ENCODE measurements at places on chromosomes 13 and 19. TPM values are rescaled to one million over a fixed set of nuclear protein-coding genes. Genes with fewer than 3 reads are reported as not detected.
A peak's percentile ranks its signal among the peaks of the same experiment; 100 is the strongest.

The ZNF780B gene
- 18.6 TPM for total RNA-seq

The NLRP4 gene
- total RNA-seq, result 15.4 TPM

The MTIF3 gene
- total RNA-seq, result 141 TPM

DNA sequence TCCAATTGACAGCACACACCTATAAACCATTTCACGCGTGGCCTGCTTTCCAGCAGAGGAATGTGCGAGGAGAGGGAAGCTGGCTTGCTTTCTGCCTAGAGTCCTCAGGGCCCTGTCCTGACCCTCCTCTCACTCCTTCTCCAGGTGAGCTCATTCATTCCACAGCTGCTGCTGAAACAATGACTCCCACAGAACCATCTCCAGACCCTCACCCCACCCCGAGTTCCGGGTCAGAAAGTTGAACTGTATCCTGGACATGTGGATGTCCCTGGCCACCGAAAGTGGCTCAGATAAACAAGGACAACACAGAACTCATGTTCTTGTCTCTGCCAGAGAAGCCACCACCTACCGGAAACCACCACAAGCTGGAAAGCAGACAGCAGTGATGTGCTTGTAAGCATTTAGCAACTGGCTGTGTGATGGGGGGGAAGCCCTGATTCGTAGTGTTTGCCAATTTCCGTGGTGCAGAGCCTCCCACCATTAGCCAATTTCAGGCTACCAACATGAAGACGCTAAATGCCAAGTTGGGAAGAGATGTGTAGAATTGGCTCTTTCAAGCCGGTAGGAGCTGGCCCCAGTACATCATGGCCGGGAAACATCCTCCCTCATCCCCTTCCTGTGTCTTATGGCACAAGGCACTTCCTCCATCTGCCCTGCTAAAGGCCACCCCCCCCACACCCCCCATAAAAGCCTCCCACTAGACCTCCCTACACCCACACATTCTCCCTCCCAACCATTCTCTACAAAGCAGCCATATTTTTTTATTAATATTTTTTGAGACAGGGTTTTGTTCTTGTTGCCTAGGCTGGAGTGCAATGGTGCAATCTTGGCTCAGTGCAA, 5.0 kb downstream of the SYCE2 start:
- H3K36me3 ChIP-seq, result no peaks in the 10 kb centered on the region
- no peaks in the 10 kb centered on the region for H3K27me3 ChIP-seq
- peak overlapping the region; percentile 74 for H3K27ac ChIP-seq

GRCh38 chr19:49543032-49543431, 15.2 kb downstream of the RCN3 start:
- DNase-seq, result no peak
- H3K36me3 ChIP-seq, result no peaks in the 10 kb centered on the region
- H3K27me3 ChIP-seq, result no peaks in the 10 kb centered on the region
- H3K4me3 ChIP-seq, result no peak overlapping the region

GRCh38 chr13:23392925-23393645, 40.4 kb downstream of the SACS start:
- H3K27ac ChIP-seq, result no peak overlapping the region
- H3K4me3 ChIP-seq, result no peak overlapping the region
- no peak for DNase-seq

GRCh38 chr19:16019691-16020448, 56.4 kb upstream of the TPM4 start:
- no peaks in the 10 kb centered on the region for H3K27me3 ChIP-seq
- no peaks in the 10 kb centered on the region for H3K36me3 ChIP-seq
- no peak overlapping the region for H3K27ac ChIP-seq
- H3K4me1 ChIP-seq, result no peaks in the 10 kb centered on the region

DNA sequence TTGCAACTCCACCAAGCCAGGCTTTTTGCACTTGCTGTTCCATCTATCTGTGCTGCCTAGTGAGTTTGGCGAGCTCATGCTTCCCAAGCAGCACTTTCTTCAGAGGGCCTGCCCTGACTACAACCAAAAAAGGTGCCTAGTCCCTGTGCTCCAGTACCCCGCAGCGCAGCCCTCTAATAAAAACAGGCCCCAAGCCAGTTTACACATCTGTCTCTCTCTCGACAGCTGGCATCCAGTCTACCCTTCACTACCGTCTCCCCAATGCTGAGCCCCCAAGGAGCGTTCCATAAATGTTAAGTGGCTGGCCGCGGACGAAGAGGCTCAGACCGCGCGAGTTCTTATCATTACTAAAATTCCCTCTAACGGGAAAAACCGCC, 512 bp downstream of the MED4 start:
- H3K27me3 ChIP-seq, result no peaks in the 10 kb centered on the region
- H3K4me1 ChIP-seq, result peaks cover 6% of the 10 kb centered on the region
- H3K27ac ChIP-seq, result peak overlapping the region; percentile 83
- no peaks in the 10 kb centered on the region for H3K36me3 ChIP-seq

DNA sequence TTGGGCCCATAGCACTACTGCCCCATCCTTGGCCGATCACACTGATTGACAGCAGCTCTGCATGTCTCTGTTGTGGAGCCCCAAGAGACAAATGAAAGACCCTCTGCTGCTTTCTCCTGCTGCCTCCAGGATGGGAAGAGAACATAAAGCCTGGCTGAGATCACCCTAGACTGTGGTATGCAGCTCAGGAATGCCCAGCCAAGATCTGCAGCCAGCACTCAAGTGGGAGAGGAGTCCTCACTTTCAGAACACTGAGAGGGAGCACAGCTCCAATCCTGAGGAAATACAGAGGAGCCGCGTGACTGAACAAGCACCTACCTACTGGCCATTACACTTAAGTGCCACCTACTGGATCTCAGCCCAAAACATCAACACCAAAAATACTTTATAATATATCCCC, 203.0 kb downstream of the POSTN start:
- H3K27ac ChIP-seq, result no peak overlapping the region
- H3K4me3 ChIP-seq, result no peak overlapping the region
- no peaks in the 10 kb centered on the region for H3K27me3 ChIP-seq
- no peak for DNase-seq

The LYPD3 gene
- 1.2 TPM for total RNA-seq

Measured in testis (tissue), 5 donors.